ENCODE measurements at places on chromosomes 13 and 19.
A peak's percentile ranks its signal among the peaks of the same experiment; 100 is the strongest.

DNA sequence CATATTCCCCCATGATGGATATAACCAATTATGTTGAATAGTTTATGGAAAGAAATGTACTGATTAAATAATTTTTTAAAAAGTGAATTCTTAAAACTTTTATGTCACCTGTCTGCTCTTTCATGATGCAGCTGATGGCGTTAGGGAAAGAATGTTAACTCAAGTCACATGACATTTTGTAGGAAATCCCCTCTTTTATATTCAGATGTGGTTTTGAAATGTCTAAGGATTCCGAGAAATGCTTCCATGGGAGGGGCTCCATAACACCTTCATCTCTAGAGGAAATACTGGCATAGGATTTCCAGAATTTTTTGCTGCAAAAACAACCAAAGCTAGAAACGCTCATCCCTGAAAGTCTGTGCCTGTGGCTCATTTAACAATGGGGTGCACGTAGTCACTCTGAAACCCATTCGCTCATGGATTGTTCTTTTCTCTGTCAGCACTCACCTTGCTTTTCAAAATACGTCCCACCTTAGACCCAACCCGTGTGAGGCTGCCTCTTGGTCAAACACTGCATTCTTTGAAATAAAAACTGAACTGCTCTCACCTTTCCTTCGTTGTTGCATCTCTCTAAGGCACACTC is 288.9 kb downstream of the SHISA2 start:
- no peak for DNase-seq

GRCh38 chr13:58329746-58330145 is 698.2 kb downstream of the PCDH17 start:
- no peak for DNase-seq

DNA sequence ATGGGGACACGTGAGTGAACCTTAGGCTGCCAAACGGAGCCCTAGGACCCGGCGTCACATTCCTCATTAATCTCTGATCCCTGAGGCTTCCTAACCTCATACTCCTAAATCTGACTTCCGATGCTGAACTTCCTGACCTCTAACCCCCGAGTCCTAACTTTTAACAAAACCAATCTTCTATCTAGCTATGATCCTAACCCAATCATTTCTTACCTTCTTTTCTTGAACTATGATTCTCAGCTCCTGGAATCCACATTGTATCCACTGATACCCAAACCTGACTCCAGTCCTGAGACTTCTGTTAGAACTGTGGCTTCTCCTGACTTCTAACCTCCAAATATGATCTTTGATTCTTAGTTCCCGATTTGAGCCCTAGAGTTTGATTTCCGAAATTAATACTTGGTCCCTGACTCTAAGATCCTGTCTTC is 447 bp downstream of the NFKBIB start:
- DNase-seq, result no peak

- no peak for DNase-seq
Observed at GRCh38 chr13:22696433-22696832, 484.3 kb upstream of the SGCG start.

GRCh38 chr19:9828551-9829063 is 889 bp downstream of the UBL5 start:
- DNase-seq, result no peak

DNA sequence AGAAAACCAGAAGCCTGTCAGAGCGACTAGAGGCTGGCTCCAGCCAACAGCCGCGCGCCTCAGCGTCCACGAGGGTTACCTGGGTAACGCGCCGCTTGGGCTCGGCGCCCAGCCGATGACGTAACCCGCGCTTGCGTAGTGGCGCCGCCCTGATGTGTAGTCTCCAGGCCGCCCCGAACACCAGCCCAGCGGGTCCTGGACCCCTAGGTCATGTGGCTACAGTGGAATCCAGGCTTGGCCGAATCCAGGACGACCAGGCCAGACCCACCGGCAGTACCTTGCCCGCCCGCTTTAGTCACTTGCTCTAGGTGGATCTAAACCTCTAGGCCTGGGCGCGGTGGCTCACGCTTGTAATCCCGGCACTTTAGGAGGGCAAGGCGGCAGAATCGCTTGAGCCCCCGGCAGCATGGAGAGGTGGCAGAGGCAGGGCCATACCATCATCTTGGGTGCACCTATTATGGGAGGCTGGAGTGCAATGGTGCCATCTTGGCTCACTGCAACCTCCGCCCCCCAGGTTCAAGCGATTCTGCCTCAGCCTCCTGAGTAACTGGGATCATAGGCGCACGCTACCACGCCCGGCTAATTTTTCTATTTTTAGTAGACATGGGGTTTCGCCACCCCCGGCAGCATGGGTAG is 7.2 kb upstream of the ZNF606 start:
- peak; percentile 91 for DNase-seq

DNA sequence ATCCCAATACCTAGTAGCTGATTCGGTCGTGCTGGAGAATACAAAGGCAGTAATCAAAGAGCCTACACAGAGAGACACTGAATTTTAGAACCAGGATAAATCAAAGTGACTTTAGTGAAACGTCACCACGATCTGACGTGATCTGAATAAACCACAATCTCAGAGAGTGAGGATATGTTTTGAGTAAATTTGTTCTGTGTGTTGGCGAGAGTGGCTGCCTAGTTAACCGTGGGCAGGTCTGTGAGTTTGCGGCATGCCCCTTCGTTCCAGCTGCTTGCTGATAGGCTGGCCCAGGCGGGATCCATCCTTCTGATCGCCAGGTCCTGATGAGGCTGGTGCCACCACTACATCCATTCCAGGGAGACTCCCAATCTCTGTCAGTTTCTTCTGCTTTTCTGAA is 40.4 kb downstream of the LRCH1 start:
- DNase-seq, result no peak

GRCh38 chr19:5251096-5252065 is 89.2 kb downstream of the PTPRS start:
- DNase-seq, result no peak

DNA sequence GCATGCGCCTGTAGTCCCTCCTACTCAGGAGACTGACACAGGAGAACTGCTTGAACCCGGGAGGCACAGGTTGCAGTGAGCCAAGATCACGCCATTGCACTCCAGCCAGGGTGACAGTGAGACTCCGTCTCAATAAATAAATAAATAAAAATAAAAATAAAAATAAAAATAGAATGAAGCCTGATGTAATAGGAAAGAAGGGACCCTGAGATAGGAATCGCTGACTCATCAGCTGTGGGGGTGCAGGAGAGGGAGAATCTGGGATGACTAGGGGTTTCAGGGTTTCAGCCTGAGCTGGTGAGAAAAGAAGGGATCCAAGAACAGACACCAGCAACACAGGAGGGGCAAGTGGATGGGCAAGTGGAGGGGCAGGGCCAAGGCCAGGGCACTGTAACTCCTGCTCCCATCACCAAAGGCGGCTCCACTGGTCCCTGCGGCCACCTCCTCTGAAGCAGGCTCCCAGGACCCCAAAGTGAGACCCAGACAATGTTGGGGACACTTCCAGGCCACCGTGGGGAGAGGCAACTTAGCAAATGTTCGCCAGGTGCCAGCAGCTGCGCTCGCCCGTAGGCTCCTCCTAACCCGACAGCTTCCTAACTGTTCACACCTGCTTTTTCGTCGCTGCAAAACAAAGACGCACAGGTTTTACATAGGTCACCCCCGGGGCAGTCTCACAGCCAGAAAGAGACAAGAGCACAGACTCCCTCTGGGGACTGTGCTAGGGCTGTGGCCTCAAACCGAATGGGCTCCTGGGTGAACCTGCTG is 1.2 kb downstream of the HAUS8 start:
- no peak for DNase-seq

DNA sequence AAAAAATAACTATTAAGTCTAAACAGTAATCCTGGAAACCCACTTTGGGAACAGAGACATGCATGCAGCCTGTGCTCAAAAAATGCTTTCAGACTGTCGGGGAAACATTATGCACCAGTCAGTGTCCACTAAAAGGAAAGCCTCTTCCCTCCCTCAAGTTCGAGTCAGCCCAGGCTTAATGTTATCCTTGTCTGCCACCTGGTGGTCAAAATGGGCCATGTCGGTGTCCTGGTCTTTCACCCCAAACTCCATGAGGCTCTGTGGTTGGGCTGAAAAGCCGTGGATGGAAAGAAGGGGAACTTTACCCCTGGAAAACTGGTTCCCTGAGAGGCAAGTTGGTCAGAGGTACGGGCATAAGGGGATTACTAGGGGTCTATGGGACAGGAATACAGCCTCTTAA is 88.4 kb upstream of the ZNF492 start:
- peak; percentile 7 for DNase-seq

- peak; percentile 29 for DNase-seq
Observed at GRCh38 chr19:12513531-12514061, 29.0 kb upstream of the ZNF709 start.

DNA sequence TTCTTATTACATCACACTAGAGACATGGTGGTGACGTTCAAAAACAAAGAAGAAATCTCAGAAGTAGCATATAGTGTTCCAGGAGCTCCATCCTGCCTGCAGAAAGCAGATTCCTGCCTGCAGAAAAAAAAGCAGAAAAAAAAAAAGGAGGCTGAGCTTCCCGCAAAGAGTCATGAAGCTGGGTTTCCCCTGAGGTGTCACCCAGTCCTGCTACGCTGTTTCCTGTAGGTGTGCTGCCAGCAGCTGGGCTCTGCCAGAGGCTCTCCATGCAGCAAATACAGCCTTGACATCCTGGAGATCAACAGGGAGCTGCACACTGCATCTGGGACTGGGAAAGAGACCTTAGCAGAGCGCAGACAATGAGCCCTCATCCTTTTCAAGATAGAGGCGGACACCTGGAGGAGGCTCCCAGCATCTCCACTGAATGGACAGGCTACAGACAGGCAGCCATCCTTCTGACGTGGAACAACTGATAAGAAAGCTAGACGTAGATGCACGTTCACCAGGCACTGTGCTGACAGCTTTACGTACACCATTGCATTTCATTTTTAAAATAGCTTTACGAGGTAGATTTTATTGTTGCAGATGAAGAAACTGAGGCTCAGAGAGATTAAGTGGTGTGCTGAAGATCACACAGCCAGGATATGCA is 350.9 kb downstream of the FOXO1 start:
- DNase-seq, result no peak

GRCh38 chr13:50389726-50390125 is 374.5 kb downstream of the KCNRG start:
- DNase-seq, result no peak

GRCh38 chr13:109145631-109146030 is 516.2 kb downstream of the MYO16 start:
- no peak for DNase-seq

- peak; percentile 61 for DNase-seq
Observed at GRCh38 chr19:48812094-48812929, 1.5 kb upstream of the BCAT2 start.

- DNase-seq, result no peak
Observed at GRCh38 chr13:45827318-45827717, 24.2 kb downstream of the SIAH3 start.

DNA sequence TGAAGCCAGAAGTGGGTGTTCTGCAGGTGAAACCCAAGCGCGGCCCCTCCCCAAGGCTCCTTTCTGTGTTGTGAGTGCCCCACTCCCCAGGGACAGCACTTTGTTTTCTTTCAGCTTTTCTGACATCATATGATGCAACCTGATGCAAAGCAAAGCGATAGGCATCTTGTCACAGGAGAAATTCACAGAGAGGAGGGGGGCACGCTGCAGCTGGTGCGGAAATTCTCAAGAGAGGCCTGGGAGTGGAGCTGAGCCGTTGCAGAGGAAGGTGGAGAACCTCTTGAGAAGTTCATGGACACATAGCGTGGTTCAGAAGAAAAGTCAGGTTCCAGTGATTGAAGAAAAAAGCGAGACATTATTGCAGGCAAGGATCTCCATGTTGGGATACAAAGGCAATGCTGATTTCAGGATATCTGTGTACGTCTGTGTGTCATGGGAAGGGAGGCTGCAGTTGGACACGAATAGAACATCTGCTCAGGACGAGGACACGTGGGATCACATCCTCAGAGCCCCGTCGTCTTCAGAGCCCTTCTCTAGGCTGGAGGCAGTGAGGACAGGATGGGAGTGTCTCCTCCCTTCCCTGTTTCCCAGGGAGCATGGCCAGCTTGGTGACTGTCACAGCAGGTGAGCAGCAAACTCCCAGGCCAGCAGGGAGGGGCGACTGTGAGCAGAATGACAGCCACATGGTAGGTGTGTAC is 79.2 kb downstream of the IRS2 start:
- DNase-seq, result no peak

- DNase-seq, result no peak
Observed at GRCh38 chr19:10923260-10924112, 5.0 kb downstream of the YIPF2 start.

GRCh38 chr19:9406798-9407352 is 28.5 kb downstream of the ZNF266 start:
- no peak for DNase-seq

GRCh38 chr13:28385362-28385761 is 109.6 kb downstream of the FLT1 start:
- no peak for DNase-seq

DNA sequence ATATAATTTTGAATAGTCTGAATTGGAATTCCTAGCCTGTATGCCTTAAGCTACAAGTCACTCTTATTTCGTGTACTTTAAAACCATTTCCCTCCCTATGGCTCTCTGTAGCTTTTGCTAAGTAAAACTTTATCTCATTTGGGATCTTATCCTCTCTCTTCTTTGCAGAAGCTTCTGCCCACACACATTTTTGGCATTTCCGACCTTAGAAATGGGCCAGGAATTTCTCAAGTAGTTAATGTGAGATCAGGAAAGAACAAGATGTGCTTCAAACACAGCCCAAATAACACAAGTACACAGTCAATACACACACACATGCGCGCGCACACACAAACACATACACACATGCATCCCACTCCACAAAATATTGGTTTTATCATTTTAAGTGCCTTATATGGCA is 931.0 kb upstream of the MIR17HG start:
- DNase-seq, result no peak

DNA sequence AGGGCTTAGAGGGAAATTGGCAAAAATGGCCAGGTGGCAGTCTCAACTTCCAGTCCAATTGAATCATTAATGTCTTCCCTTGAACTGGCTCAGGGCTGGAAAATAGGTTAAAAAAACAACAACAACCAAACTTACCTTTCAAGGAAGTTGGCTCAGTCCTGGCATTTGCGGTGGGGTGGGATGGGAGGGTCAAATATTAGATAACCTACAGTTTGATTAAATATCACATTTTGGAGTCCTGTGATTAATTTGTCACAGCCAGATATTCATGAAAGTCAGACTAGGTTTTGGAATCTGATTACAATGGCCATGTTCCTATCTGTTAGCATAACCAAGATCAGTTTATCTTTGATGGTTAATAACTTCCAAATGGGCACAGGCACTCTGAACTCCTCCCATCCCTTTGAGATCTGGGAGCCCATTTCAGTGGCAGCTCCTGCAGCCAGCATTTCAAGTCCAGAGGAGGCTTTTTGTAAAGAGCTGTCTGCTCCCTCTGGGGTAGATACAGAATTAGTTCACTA is 7.8 kb upstream of the DZIP1 start:
- no peak for DNase-seq

GRCh38 chr19:43465468-43466120 is at the start of gene LYPD3:
Gene LYPD3 (minus strand): TSS chr19:43465608. CDS start chr19:43465571, 37 bp downstream.
- no peak for DNase-seq
